ENCODE measurements at places on chromosomes 1 and 21.

DNA sequence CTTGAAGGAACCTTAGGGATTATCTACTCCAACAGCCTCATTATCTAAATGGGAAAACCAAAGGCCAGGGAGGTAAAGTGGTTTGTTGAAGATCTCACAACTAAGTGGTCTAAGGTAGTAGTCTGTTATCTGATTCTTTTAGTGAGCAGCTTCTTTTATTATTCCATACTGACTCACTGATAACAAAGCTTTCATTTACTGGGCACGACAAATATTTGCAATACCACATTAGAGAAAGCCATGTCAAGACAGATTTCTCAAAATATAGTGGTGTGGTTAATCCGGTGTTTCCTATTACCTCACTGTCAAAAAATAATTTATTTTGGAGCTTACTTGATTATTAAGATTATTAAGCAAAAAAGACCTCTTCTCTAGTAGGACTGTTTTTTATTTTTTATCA lies 369.1 kb downstream of the S1PR1 start:
- H3K4me1 ChIP-seq, result no peaks in the 10 kb centered on the region
- H3K36me3 ChIP-seq, result no peaks in the 10 kb centered on the region
- H3K4me3 ChIP-seq, result no peak overlapping the region
- peaks cover 2% of the 10 kb centered on the region for H3K27me3 ChIP-seq
- no peak overlapping the region for H3K27ac ChIP-seq

GRCh38 chr1:202662081-202662480 lies 48.2 kb downstream of the SYT2 start:
- no peak overlapping the region for H3K27ac ChIP-seq
- DNase-seq, result no peak
- H3K27me3 ChIP-seq, result peaks cover 41% of the 10 kb centered on the region

DNA sequence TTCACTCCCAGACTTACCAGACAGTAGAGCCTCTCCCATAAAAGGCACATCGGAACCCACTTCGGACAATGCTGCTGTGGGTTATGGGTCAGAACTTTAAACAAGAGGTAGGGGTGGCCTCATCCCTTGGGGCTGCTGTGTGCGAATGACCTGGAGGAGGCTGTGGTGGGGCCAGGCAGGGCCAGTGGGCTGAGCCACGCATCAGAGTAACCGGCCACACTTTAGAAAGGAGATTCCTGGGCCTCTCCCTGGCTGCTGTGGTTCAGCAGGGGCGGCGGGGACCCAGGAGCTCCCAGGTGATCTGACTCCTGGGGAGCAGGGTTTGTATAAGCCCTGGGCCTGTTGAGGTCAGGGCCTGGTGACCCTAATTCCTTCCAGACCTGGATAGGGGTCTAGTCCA lies 110.2 kb upstream of the C1orf174 start:
- peaks cover 32% of the 10 kb centered on the region for H3K4me1 ChIP-seq
- H3K27me3 ChIP-seq, result no peaks in the 10 kb centered on the region
- H3K27ac ChIP-seq, result no peak overlapping the region

GRCh38 chr1:11487196-11487751 lies 8.3 kb downstream of the DISP3 start:
- no peak for DNase-seq
- H3K36me3 ChIP-seq, result no peaks in the 10 kb centered on the region
- no peak overlapping the region for H3K27ac ChIP-seq
- no peak overlapping the region for H3K4me3 ChIP-seq

DNA sequence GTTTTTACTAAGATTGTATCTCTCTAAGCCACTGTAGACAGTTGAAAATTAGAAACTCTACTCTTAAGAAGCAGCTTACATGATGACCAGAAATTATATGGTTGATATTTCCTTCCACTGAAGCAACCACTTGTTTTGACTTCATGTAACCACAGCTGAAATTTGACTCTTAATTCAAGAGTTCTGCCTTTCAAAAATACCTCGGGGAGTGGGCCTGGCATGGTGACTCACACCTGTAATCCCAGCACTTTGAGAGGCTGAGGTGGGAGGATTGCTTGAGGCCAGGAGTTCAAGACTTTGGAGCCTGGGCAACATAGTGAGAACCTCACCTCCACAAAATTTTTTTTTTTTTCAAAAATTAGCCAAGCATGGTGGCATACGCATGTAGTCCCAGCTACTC lies 4.3 kb downstream of the AMPD1 start:
- no peaks in the 10 kb centered on the region for H3K4me1 ChIP-seq
- no peaks in the 10 kb centered on the region for H3K36me3 ChIP-seq
- no peak for DNase-seq
- peaks cover 19% of the 10 kb centered on the region for H3K27me3 ChIP-seq
- H3K4me3 ChIP-seq, result no peak overlapping the region

- no peaks in the 10 kb centered on the region for H3K27me3 ChIP-seq
- peaks cover 17% of the 10 kb centered on the region for H3K4me1 ChIP-seq
- H3K27ac ChIP-seq, result no peak overlapping the region
- H3K4me3 ChIP-seq, result no peak overlapping the region
- H3K36me3 ChIP-seq, result peaks cover 53% of the 10 kb centered on the region
These were observed 27.1 kb downstream of the SNAP47 start for GRCh38 chr1:227762231-227762911.

DNA sequence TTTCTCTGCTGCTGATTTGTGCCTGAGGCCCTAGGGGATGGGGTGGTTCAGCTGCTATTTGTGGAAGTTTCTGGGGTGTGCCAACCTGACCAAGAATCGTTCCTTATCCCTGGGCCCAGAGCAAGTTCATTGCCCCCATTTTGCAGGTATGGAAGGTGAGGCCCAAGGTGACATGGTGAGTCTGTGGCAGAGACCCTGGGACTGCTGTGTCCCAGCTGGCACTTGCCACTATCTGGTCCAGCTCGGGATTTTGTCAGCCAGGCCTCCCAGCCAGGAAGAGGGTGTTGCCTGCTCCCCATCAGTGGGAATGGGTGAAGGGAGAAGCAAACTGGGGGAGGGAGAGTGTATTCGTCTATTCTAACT lies 18.9 kb upstream of the LRP8 start:
- H3K36me3 ChIP-seq, result no peaks in the 10 kb centered on the region
- H3K27ac ChIP-seq, result no peak overlapping the region
- peaks cover 10% of the 10 kb centered on the region for H3K4me1 ChIP-seq
- no peak for DNase-seq
- no peak overlapping the region for H3K4me3 ChIP-seq

GRCh38 chr1:30756545-30757351 lies 826 bp downstream of the LAPTM5 start:
- H3K27ac ChIP-seq, result peak overlapping the region; percentile 96
- peak; percentile 65 for DNase-seq
- H3K36me3 ChIP-seq, result peaks cover 48% of the 10 kb centered on the region

- no peaks in the 10 kb centered on the region for H3K4me1 ChIP-seq
- no peak overlapping the region for H3K27ac ChIP-seq
- peaks cover 20% of the 10 kb centered on the region for H3K27me3 ChIP-seq
- DNase-seq, result no peak
- no peak overlapping the region for H3K4me3 ChIP-seq
These were observed 262.2 kb upstream of the POU3F1 start for GRCh38 chr1:38308780-38309179.

DNA sequence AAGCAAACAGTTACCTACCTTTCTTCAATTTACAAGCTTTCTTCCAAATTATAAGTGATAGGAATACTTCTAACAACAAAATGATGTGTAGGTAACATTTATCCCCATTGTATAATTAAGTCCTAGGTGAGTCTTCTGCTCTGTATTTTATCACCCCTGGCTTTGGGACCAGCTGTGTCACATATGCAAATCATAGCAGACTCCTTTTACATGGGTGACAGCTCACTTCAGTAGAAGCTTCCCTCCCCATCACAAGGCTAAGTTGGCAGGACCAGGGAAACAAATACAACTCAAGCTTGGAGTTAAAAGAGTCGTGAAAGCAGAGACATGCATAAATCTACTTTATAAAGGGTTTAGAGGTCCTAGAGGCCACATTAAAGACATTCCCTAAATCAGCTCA lies 121.1 kb upstream of the RUNX1 start:
- H3K4me3 ChIP-seq, result no peak overlapping the region
- H3K27ac ChIP-seq, result peak overlapping the region; percentile 5
- no peaks in the 10 kb centered on the region for H3K27me3 ChIP-seq
- DNase-seq, result no peak

DNA sequence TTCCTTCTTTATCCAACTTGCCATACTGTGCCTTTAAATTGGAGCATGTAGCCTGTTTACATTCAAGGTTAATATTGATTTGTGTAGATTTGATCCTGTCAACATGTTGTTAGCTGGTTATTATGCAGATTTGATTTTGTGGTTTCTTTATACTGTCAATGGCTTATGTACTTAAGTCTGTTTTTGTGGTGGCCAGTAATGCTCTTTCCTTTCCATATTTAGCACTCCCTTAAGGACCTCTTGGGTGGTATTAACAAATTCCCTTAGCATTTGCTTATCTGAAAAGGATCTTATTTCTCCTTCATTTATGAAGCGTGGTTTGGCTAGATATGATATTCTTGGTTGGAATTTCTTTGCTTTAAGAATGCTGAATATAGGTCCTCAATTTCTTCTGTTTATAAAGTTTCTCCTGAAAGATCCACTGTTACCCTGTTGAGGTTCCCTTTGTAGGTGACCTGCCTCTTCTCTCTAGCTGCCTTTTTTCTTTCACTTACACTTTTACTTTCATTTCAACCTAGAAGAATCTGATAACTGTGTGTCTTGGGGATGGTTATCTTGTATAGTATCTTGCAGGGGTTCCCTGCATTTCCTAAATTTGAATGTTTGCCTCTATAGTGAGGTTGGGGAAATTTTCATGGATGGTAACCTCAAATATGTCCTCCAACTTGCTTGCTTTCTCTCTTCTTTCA lies 86.9 kb upstream of the NEGR1 start:
- H3K36me3 ChIP-seq, result no peaks in the 10 kb centered on the region
- no peak for DNase-seq
- no peaks in the 10 kb centered on the region for H3K4me1 ChIP-seq
- no peak overlapping the region for H3K4me3 ChIP-seq
- H3K27ac ChIP-seq, result no peak overlapping the region

- peak overlapping the region; percentile 98 for H3K27ac ChIP-seq
- H3K4me3 ChIP-seq, result peak overlapping the region; percentile 89
These were observed 1.9 kb downstream of the PSMB4 start for GRCh38 chr1:151401125-151401788.

- H3K36me3 ChIP-seq, result no peaks in the 10 kb centered on the region
- no peaks in the 10 kb centered on the region for H3K4me1 ChIP-seq
- H3K4me3 ChIP-seq, result no peak overlapping the region
- no peaks in the 10 kb centered on the region for H3K27me3 ChIP-seq
- DNase-seq, result no peak
These were observed 141.5 kb downstream of the PAPPA2 start for GRCh38 chr1:176604461-176604860.

GRCh38 chr1:24344090-24344742 lies 25.1 kb downstream of the GRHL3 start:
- H3K4me1 ChIP-seq, result no peaks in the 10 kb centered on the region
- H3K27me3 ChIP-seq, result peaks cover 9% of the 10 kb centered on the region
- H3K4me3 ChIP-seq, result no peak overlapping the region
- no peaks in the 10 kb centered on the region for H3K36me3 ChIP-seq
- DNase-seq, result no peak
- no peak overlapping the region for H3K27ac ChIP-seq

DNA sequence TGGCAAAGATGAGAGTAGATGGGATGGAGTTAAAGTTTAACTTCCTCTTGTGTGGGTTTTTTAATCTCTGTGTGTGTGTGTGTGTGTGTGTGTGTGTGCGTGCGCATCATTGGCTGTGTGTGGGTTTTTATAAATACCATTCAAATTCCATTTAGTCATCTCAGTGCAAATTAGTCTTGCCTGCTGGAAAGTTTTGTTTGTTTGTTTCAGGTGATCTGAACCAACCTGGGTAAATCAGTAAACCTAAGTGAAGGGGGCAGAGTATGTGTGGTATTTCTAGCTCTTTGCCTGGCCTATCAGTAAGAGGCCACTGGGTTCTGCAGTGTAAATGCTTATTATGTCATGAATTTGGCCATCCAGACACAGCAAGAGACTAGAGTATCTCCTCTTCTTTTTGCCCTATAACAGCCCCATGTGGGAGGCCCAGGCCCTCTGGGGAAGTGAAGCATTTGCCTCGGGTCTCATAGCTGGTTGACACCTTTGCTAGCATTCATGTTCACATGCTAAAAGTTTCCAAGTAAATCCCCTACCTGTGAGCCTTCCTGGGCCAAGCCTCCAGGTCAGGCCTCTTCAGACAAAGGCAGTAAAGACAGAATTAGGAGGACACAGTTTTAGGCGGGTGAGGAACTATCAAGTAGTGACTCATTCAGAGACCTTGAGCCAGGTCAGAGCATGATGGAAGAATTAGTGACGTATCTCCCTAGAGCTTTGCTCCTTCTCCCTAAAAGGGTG lies 14.7 kb downstream of the INTS3 start:
- no peaks in the 10 kb centered on the region for H3K27me3 ChIP-seq
- peak overlapping the region; percentile 55 for H3K4me3 ChIP-seq
- peaks cover 35% of the 10 kb centered on the region for H3K4me1 ChIP-seq

- DNase-seq, result no peak
- no peaks in the 10 kb centered on the region for H3K27me3 ChIP-seq
- H3K4me3 ChIP-seq, result no peak overlapping the region
- peaks cover 72% of the 10 kb centered on the region for H3K4me1 ChIP-seq
- no peak overlapping the region for H3K27ac ChIP-seq
- H3K36me3 ChIP-seq, result no peaks in the 10 kb centered on the region
These were observed 39.4 kb downstream of the VAV3 start for GRCh38 chr1:107925565-107925964.

DNA sequence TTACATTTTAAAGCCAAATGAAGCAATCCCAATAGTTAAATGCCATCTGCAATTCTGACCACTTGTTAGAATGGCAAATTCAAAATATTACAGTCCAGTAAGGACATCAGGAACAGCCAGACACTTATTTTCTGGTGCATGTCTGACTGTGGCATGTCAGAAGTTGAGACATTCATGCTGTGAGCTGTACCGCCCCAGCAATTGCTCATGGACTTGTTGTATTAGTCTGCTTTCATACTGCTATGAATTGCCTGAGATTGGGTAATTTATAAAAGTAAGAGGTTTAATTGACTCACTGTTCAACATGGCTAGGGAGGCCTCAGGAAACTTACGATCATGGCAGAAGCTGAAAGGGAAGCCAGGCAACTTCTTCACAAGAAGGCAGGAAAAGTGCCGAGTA lies 19.1 kb downstream of the DDAH1 start:
- no peaks in the 10 kb centered on the region for H3K27me3 ChIP-seq
- DNase-seq, result no peak
- H3K36me3 ChIP-seq, result no peaks in the 10 kb centered on the region
- H3K4me3 ChIP-seq, result no peak overlapping the region
- H3K27ac ChIP-seq, result no peak overlapping the region
- no peaks in the 10 kb centered on the region for H3K4me1 ChIP-seq

GRCh38 chr1:41838266-41838665 lies 80.5 kb downstream of the HIVEP3 start:
- peaks cover 1% of the 10 kb centered on the region for H3K27me3 ChIP-seq
- peaks cover 5% of the 10 kb centered on the region for H3K4me1 ChIP-seq
- H3K27ac ChIP-seq, result no peak overlapping the region
- DNase-seq, result no peak
- no peak overlapping the region for H3K4me3 ChIP-seq

GRCh38 chr1:33815061-33815460 lies 48.8 kb upstream of the HMGB4 start:
- no peak for DNase-seq
- H3K36me3 ChIP-seq, result no peaks in the 10 kb centered on the region
- H3K27me3 ChIP-seq, result peaks cover 3% of the 10 kb centered on the region
- H3K27ac ChIP-seq, result no peak overlapping the region
- no peak overlapping the region for H3K4me3 ChIP-seq
